ENCODE measurements at places on chromosomes 3 and 15.

DNA sequence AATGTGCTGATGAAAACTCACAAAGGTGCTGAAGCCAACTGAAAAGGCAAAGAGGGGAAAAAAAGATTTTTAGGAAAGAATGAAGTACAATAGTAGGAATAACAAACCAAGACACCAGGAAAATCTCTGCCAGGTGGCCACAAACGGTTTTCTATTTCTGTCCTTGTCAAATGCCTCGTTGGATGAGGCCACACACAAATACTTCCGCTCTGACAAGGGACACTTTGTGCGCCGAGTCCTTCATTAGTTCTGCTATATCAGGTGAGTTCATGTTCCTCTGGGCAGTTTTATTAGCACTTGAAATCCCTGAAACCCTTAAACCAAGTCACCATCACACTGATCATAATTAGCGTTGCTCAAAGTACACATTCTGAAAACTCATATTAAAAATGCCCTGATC lies 373.1 kb downstream of the VPS13C start:
- no peak for DNase-seq

DNA sequence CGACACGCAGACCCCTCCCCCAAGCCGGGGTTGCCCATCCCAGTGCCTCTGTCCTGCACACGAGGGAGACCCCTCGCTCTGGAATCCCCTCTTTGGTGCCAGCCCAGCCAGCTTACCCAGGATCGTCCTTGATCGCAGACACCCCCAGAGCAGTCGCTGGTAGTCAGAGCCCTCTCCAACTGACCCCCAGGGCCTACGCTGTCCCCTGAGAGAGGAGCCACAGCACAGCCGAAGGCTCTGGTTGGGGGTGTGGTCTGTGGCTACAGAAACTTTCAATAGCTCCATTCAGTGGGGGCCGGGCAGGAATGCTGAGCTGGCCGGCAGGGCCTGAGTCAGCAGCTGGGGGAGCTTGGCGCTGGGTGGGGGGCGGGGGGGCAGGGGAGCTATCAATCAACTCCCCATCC lies at the start of gene LCTL:
Gene LCTL, minus strand, starts transcription at position 258 of the 404 bp plus-strand sequence. CDS start 633 bp downstream, outside the sequence.
- no peak for DNase-seq

GRCh38 chr3:141391991-141392316 lies 23.6 kb downstream of the ZBTB38 start:
- no peak for DNase-seq

DNA sequence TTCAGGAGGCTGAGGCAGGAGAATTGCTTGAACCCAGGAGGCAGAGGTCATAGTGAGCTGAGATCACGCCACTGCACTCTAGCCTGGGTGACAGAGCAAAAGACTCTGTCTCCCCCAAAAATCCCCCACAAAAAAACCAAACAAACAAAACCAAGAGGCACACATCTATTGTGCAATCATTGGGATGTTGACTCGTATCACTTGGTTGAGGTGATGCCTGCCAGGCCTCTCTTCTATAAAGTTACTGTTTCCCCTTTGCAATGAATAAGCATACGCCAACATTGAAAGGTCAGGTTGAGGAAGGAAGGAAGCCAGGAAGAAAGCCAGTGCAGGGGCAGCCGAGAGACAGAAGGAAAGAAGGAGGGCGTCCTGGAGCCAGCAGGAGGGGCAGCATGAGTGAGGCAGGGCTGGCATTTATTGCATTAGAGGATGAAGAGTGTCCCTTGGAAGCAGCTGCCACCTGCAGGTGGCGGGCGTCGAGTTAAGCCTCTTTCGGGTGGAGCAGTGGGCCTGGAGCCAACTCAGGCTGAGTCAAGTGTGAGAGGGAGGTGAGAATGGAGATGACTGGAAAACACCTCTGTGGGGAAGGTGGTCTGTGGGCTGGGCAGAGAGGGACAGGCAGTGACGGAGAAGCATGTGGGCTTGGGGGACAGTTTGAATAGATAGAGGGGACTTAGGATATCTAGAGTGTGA lies 8.3 kb upstream of the CSPG4 start:
- DNase-seq: no peak

DNA sequence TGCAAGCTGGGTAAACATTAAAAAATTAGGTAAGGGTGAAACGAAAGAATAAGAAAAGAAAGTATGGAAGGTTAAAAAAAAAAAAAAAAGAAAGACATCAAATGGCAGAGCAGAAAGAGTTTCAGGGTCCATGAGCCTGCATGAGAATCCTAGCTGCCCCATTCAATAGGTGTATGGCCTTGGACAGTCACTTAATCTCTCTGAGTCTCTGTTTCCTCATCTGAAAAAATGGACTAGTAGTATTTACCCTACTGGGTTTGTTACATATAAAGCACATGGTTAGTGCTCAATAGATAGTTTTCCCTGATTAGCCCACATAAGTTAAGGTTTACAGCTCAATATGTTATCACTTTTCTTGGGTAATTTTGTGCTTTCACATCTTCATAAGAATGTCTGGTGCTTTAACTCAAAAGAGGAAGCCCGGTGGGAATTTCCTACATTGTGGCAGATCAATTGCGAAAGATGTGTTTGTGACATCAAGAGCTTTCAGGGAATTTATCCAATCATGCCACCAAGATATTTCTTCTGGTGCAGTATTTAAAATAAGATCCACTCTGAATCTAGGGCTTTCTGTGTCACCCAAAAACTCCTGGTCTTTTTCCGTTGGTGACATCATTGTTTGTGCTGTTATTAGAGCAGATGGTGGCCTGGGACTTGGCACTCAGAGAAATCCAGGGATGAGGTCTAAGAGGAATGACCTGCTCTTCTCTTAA lies 57.2 kb upstream of the UBE2E1 start:
- no peak for DNase-seq

DNA sequence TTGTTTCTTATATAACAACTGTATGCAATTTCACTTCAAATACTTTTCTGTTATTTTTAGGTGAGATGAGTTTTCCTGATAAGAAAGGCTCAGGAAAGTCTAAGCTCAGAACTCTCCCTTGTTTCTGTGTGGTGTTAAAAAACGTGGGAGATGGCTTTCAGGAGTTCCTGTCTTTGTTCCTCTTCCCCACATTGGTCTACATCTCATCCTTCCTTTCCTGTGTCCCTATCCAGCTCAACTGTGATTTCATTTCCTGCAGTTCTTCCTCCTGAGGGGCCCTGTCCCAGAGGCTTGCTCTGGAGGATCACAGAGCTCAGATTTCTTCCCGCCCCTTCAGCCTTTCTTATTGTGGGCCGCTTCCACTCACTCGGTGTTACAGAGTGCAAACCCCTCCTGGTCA lies 11.2 kb downstream of the SEC13 start:
- no peak for DNase-seq

- DNase-seq: no peak
These were observed 61.2 kb downstream of the PEAK1 start for GRCh38 chr15:77358545-77359240.

GRCh38 chr15:80203361-80203885 lies 48.6 kb downstream of the CTXND1 start:
- DNase-seq: no peak

GRCh38 chr3:149628957-149629670 lies 28.7 kb downstream of the WWTR1 start:
- DNase-seq: no peak

GRCh38 chr3:128448491-128448890 lies 18.2 kb downstream of the DNAJB8 start:
- DNase-seq: no peak

- no peak for DNase-seq
These were observed 27.4 kb downstream of the SMAD6 start for GRCh38 chr15:66729331-66729951.

- DNase-seq: no peak
These were observed 20.4 kb upstream of the COPG1 start for GRCh38 chr3:129228891-129229585.

DNA sequence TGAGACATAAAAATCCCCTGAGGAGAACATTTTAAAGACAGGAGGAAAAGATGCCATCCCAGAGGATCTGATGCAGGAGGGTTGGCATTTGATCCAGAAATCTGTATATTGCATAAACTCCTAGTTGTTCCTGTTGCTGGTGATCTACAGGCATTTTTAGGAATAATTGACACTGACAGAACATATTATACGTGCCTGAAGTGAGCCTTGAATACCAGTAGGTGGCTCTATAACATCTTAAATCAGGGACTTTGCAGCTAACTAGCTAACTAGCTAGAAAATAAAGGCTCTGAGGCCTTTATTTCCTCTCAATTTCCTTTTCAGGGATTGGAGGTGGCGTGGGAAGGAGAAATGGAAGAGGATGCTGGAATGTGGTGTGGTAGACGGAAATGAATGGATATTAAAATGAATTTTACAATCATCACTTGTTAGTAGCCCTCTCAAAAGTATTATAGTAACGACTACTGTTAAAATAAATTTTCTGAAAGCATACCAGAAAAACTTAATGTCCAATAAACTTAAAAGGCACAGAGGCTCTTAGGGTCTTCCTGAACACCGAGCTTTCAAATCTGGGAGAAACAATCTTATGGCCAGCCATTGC lies 73.8 kb upstream of the ZBED2 start:
- no peak for DNase-seq

- DNase-seq: no peak
These were observed 57.0 kb upstream of the PXYLP1 start for GRCh38 chr3:141174674-141175073.

- no peak for DNase-seq
These were observed 305.4 kb upstream of the SATB1 start for GRCh38 chr3:18730491-18730890.

DNA sequence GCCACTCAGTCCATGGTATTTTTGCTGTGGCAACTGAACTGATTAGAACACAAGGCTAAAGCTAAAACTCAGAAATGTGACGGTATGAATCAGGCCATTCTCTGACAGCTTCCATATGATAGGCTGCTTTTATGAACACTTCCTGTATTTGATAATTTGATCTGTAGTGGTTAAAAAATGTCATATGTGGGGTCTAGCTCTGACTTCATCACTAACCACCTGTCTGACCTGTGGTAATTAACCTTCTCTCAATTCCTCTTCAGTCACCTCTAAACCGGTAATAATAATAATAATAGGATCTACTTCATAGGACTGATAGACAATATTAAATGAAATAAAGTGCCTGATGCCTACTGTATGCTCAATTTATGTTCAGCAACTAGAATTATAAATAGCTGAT lies 223.2 kb downstream of the MBNL1 start:
- DNase-seq: no peak

DNA sequence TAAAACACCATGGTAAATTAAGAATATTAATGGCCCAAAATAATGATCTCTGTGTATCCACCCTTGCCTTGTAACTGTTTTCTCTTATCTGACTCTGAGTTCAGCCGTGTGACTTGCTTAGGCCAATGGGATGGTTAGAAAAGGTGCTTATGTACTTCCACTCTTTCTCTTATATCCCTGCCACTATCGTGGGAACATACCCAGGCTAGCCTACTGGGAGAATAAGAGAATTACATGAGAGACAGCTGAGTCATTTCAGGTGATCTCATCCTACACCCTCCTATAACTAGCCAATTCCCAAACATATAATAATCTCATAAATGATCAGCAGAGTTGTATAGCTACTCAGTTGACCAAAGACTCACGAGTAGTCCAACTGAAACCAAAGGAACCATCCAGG lies 98.3 kb upstream of the ABI3BP start:
- no peak for DNase-seq

DNA sequence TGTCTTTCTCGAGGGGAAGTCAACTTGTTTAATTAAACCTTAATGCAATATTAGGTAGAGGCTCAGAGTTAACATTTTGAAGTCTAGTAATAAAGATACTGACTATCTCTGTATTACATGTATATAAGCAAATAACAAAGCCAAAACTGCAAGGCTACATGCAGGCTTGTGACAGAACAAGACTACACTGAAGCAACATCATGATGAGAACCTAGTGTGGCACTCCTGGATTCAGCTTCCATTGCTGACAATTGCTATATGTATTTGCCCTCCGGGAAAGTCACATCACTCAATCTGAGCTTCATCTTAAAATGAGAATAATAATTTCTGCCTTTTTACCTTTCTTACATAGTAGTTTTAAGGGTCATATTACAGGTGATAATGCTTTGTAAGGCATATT lies 15.6 kb upstream of the IL1RAP start:
- no peak for DNase-seq

GRCh38 chr15:101242999-101243336 lies 8.9 kb downstream of the CHSY1 start:
- no peak for DNase-seq

DNA sequence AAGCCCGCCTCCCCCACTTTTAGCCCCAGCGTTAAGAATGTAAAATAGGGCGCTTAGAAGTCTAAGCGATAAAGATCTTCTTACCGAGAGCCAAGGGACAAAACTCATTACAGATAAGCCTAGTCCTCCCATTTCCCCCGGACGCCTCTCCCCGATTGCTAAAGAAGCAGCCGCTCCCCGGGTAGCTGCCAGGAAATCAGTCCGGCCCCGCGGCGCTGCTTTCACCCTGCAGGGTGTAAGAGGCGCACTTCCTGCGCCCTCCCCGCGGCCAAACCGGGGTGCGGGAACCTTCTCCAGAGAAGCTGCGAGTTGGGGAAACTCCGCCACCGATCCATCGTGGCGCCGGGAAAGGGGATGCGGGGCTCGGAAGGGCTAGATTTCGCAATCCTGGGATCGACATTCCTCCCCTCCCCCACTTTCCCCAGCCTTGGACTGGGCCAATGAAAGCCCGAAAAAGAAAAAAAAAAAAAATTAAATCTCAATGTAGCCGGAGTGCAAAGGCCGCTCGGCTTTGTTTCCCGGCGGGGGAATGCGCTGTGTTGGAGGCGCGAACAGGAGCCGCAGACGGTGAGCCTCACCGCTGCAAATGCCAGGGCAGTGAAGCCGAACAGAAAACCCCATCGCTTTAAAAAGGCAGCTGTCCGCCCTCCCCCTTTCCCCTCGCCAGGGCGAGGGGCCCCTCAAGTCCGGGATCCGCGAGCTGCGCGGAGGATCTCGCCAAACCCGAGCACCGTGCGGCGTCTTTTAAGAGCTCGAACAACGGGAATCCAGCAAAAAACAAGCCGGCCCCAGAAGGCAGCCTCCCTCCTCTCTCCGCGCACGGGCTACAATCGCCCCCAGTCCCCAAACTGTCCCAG lies 626 bp upstream of the PTPRG start:
- no peak for DNase-seq

DNA sequence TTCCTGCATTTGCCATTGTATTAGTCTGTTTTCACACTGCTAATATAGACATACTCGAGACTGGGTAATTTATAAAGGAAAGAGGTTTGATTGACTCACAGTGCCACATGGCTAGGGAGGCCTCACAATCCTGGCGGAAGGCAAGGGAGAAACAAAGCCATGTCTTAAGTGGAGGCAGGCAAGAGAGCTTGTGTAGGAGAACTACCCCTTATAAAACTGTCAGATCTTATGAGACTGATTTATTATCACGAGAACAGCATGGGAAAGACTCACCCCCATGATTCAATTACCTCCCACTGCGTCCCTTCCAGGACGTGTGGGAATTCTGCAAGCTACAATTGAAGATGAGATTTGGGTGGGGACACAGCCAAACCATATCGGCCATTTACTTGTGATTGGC lies 27.8 kb downstream of the YEATS2 start:
- DNase-seq: no peak

- no peak for DNase-seq
These were observed 198.4 kb downstream of the LPP start for GRCh38 chr3:188352196-188352927.

DNA sequence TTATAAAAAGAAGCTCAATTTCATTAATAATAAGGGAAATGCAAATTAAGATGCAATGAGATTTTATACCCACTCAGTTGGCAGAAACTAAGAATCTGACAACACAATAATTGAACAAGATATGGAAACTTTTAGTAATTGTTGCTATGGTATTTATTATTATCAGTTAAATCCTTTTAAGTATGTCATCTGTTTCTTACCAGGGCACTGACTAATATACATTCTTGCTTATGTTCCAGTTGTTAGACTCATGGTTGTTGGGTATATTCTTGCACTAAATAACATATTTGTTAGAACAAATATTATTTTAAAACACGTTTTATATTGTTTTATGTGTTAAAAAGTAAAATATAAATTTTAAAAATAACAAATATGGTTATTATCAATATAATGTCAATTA lies 690.3 kb downstream of the MECOM start:
- DNase-seq: no peak

All from activated T-helper 1 cell treated with anti-CD3 and anti-CD28 coated beads, Interleukin-2, amount 50 U/mL, for 16 hours (primary cell).